Retinal pigment epithelial cell (primary cell): ENCODE measurements at places on chromosomes 16 and 17.

GRCh38 chr17:5047446-5047845, 12.2 kb upstream of the SLC52A1 start:
- DNase-seq, result no peak

GRCh38 chr17:38667099-38667786, 7.5 kb downstream of the EPOP start:
- peak; percentile 15 for DNase-seq

- no peak for DNase-seq
Measured at GRCh38 chr16:67882374-67883145, 2.1 kb upstream of the NRN1L start.

DNA sequence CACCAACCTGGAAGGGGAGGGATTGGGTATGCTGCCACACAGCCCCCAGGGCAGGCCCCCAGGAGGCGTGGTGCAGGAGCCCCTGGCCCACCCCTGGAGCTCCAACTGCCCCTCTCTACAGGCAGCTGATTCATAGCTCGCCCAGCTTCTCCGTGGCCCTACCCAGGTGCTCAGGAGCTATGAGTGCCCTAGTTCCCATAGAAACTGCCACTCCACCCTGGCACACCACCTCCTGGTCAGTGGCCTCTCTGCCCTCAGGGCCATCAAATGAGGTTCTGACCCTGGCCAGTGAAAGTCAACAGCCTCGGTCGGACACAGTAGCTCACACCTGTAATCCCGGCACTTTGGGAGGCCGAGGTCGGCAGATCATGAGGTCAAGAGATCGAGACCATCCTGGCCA, 18.0 kb downstream of the CNGB1 start:
- DNase-seq, result no peak

DNA sequence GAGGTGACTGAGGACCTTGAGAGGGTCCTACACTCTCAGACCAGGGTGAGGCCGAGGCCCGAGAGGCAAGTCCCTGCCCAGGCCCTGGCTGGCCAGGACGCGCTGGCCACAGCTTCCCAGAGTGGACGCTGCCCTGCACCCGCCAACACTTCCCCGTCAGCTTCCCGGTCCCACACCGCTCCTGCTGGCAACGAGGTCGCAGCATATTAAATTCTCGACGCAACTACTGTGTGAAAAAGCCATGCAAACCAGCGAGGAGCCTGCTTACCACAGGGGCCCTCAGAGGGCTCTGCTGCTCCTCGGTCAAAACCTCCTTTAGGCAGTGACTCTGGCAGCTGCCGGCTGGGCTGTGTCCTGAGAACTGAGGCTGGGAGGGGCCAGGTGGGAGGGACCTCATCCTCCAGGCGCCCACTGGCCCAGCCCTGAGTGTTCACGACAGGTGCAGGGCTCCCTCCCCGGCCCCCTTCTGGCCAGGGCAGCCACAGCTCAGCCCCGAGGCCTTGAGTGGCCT, 2.1 kb upstream of the TEX19 start:
- no peak for DNase-seq
